Thoracic aorta (tissue), 2 donors: ENCODE measurements at places on chromosomes 2 and 18.

GRCh38 chr18:54612237-54612636 lies 21.2 kb downstream of the DYNAP start:
- no peak for DNase-seq
- no peaks in the 10 kb centered on the region for H3K36me3 ChIP-seq
- no peaks in the 10 kb centered on the region for H3K27me3 ChIP-seq
- H3K4me1 ChIP-seq = no peaks in the 10 kb centered on the region
- no peak overlapping the region for H3K4me3 ChIP-seq

GRCh38 chr2:72893594-72894319 lies 6.5 kb downstream of the SPR start:
- no peaks in the 10 kb centered on the region for H3K36me3 ChIP-seq
- no peak overlapping the region for H3K27ac ChIP-seq
- DNase-seq = no peak
- H3K4me1 ChIP-seq = peaks cover 17% of the 10 kb centered on the region

DNA sequence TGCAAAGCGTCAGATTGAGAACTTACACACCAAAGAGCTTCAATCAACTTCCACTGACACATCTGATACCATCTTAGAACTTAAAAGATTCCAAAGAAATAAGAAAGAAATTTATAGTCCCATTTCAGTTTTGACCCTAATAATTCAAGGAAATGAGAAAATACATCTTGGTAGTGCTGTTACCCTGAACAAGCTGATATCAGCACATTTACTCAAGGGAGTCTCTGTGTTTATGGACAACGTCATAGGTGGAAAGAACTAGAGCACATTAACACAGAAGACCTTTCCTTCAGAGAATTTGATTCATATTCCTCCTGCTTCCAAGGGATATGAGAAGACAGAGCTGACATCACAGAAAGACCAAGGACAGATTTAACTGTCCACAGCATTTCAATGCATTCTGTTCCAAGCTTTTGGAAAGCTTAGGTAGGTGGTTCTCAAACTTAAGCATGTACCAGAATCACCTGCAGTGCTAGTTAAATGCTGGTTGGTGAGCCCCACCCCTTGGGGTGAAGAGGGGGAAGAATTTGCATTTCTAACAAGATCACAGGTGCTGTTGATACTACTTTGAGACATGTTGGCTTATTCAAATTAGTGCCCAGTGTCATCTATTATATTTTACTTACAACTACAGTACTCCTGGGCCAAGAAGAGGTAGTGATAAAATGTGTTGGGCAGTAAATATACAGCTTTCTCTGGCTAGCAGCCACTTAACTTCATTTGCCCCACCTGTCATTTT lies 59.8 kb downstream of the LDAH start:
- H3K27me3 ChIP-seq = no peaks in the 10 kb centered on the region
- no peak overlapping the region for H3K4me3 ChIP-seq
- H3K27ac ChIP-seq = no peak overlapping the region
- DNase-seq = no peak
- H3K36me3 ChIP-seq = no peaks in the 10 kb centered on the region
- no peaks in the 10 kb centered on the region for H3K4me1 ChIP-seq

GRCh38 chr2:134626781-134627180 lies 92.0 kb downstream of the TMEM163 start:
- no peak overlapping the region for H3K4me3 ChIP-seq
- H3K36me3 ChIP-seq = no peaks in the 10 kb centered on the region
- H3K27me3 ChIP-seq = no peaks in the 10 kb centered on the region

GRCh38 chr2:5826979-5827655 lies 134.9 kb downstream of the SOX11 start:
- H3K36me3 ChIP-seq = no peaks in the 10 kb centered on the region
- no peak overlapping the region for H3K27ac ChIP-seq
- no peak overlapping the region for H3K4me3 ChIP-seq

DNA sequence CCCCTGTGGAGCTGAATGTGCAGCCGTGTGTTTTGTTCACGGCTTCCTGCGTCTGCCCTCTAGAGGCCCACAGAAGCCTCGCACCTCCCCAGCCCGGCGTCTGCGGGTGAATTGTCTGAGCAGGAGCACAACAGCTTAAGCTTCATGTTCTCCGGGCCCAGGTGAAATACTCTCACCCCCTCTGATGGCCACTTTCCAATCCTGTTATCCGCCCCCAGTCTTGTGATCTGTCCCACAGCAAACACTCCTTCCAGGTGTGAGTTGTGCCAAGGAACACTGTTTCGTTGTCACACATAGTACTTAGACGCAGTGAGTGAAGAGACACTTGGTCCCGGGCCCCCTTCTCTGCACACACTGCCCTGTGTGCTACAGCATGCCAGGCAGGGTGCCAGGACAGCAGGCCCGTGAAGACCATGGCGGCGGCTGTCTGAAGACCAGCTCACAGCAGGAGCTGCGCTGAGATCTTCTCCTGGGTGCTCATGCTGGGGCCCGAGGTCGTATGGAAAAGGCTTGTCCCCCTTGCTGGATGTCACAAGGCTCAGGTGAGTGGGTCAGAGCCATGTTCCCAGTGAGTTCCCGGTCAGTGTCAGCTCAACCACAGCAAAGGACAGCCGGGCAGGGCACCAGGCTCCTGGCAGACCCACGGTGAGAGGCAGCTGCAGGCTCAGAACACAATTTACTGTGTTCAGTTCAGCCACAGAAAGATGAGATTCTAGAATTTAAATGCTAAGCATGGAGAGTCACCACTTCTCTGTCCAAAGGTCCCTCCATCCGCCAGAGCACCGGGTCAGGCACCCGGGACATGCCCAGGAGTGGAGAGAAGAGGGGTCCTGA lies 6.8 kb upstream of the PXDN start:
- peak overlapping the region; percentile 27 for H3K27ac ChIP-seq
- peak; percentile 29 for DNase-seq
- peaks cover 3% of the 10 kb centered on the region for H3K4me1 ChIP-seq
- no peaks in the 10 kb centered on the region for H3K36me3 ChIP-seq
- H3K27me3 ChIP-seq = no peaks in the 10 kb centered on the region

DNA sequence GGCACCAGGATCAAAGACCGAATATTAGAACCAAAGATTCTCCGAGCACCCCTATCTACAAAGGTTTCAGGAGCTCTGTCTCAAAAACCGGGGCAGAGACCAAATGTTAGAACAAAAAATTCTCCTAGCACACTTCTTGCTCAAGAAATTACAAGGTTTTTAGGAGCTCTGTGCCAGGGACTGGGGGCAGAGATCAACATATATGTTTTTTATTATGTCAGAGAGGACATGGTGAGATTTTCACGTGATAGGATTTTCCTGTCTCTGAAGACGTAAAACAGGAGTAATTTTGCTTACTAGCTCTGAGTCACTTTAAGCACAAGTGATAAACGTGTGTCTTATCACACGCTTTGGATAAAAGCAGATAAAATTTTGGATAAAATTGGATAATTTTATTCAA lies 34.8 kb upstream of the ODC1 start:
- DNase-seq = no peak
- no peaks in the 10 kb centered on the region for H3K36me3 ChIP-seq
- no peaks in the 10 kb centered on the region for H3K27me3 ChIP-seq
- no peaks in the 10 kb centered on the region for H3K4me1 ChIP-seq

GRCh38 chr18:11987527-11987926 lies 6.2 kb downstream of the IMPA2 start:
- H3K4me3 ChIP-seq = no peak overlapping the region
- no peaks in the 10 kb centered on the region for H3K27me3 ChIP-seq
- H3K36me3 ChIP-seq = no peaks in the 10 kb centered on the region
- DNase-seq = no peak

- H3K4me1 ChIP-seq = no peaks in the 10 kb centered on the region
- no peak overlapping the region for H3K27ac ChIP-seq
- no peaks in the 10 kb centered on the region for H3K27me3 ChIP-seq
- no peak for DNase-seq
These were observed 40.7 kb downstream of the TMEM163 start for GRCh38 chr2:134677856-134678756.

GRCh38 chr2:118738524-118739308 lies 108.7 kb downstream of the EN1 start:
- peaks cover 4% of the 10 kb centered on the region for H3K4me1 ChIP-seq
- no peaks in the 10 kb centered on the region for H3K27me3 ChIP-seq
- no peak overlapping the region for H3K4me3 ChIP-seq
- no peaks in the 10 kb centered on the region for H3K36me3 ChIP-seq
- peak overlapping the region; percentile 6 for H3K27ac ChIP-seq
- DNase-seq = peak; percentile 9

DNA sequence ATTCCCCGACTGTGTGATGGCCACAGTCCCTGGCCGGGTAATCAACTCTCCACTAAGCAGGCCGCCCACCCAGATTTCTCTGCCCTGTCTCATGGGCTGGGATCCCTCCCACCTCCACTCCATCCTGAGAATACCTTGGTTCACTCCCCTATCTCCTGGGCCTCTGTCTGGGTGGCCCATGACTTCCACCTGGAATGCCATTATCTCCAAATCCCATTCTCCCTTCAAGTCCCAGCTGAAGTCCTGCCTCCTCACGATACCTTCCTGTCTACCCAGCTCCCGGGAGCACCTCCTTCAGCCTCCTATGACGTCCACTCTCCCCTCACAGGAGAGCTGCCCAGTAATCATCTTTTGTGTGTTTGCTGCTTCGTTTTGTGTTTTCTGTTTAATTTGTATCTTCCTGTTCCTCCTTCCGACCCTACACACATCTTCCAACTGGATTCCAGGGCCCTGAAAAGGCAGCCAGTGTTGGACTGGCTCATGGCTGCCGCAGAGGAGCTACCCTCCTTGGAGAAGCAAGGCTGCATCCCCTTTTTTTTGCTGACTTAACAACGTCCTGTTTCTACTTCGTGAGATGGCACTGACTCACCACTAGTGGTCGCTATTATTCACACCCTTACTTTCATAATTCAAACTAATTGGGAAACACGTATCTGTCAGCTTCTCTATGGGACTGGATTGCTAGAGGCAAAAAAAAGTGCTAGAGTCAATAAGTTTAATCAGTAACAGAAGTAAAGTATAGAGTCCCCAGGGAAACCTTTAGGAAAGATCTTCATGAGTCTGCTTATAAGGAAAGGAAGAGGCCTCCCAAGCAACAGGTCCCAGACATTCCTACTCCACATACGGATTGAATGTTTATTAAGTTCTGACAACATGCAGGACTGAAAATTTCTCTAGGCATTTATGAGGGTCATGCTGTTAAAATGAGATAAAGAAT lies 171.9 kb upstream of the GATA6 start:
- DNase-seq = no peak
- peak overlapping the region; percentile 67 for H3K27ac ChIP-seq
- peak overlapping the region; percentile 23 for H3K4me3 ChIP-seq
- H3K36me3 ChIP-seq = no peaks in the 10 kb centered on the region
- H3K4me1 ChIP-seq = peaks cover 5% of the 10 kb centered on the region

- no peak overlapping the region for H3K4me3 ChIP-seq
- no peaks in the 10 kb centered on the region for H3K27me3 ChIP-seq
- no peak for DNase-seq
These were observed 10.0 kb upstream of the RIT2 start for GRCh38 chr18:43125471-43125870.

GRCh38 chr2:218293715-218294429 lies 1.6 kb upstream of the TMBIM1 start:
- H3K27ac ChIP-seq = peak overlapping the region; percentile 96
- no peak overlapping the region for H3K4me3 ChIP-seq
- H3K36me3 ChIP-seq = no peaks in the 10 kb centered on the region
- DNase-seq = no peak
- H3K4me1 ChIP-seq = peaks cover 87% of the 10 kb centered on the region
- no peaks in the 10 kb centered on the region for H3K27me3 ChIP-seq

GRCh38 chr2:39772812-39773152 lies 6.3 kb downstream of the THUMPD2 start:
- H3K36me3 ChIP-seq = peaks cover 3% of the 10 kb centered on the region
- no peak for DNase-seq
- H3K27ac ChIP-seq = no peak overlapping the region
- no peaks in the 10 kb centered on the region for H3K27me3 ChIP-seq

GRCh38 chr2:12726271-12726670 lies 9.5 kb downstream of the TRIB2 start:
- no peak overlapping the region for H3K27ac ChIP-seq
- H3K4me3 ChIP-seq = no peak overlapping the region
- peaks cover 23% of the 10 kb centered on the region for H3K4me1 ChIP-seq
- peaks cover 5% of the 10 kb centered on the region for H3K36me3 ChIP-seq
- H3K27me3 ChIP-seq = no peaks in the 10 kb centered on the region

GRCh38 chr2:174486563-174487107 lies at the start of gene GPR155:
Gene GPR155, minus strand, starts transcription at chr2:174487029. Its CDS starts 5,073 bp downstream, at chr2:174481956.
- H3K4me1 ChIP-seq = peaks cover 17% of the 10 kb centered on the region
- no peaks in the 10 kb centered on the region for H3K27me3 ChIP-seq
- peak within 1 kb of the TSS; percentile 90 for H3K4me3 ChIP-seq
- H3K36me3 ChIP-seq = peaks cover 1% of the 10 kb centered on the region

DNA sequence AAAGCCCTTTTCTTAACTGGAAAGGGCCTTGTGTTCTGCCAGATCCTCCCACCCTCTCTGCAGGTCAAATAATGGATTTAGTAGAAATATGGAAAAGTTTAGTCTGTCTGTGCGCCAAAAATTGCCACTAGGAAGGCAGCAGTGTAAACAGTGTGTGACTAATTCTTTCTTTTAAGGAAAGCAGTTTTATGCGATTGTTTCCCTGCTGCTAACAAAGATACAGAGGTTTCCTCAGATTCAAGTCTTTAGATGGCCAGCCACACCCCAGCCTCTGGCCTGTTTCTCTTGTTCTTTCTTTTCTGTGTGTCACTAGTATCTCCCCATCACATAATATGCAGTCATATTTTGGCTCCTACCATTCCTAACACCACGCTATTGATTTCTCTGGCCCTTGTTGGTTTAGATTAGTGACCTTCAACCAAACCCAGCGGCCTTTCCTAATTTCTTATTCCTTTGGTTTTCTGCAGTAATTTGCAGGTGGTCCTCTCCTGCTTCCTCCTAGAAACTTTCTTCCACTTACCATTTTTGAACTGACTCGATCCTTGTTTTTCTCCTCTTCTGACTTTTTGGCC lies 157.4 kb downstream of the LTBP1 start:
- H3K27ac ChIP-seq = peak overlapping the region; percentile 68
- H3K4me1 ChIP-seq = peaks cover 98% of the 10 kb centered on the region
- no peaks in the 10 kb centered on the region for H3K36me3 ChIP-seq
- H3K27me3 ChIP-seq = no peaks in the 10 kb centered on the region
- no peak for DNase-seq
- H3K4me3 ChIP-seq = peak overlapping the region; percentile 15

GRCh38 chr2:5064687-5065086 lies 627.5 kb upstream of the SOX11 start:
- H3K4me3 ChIP-seq = no peak overlapping the region
- DNase-seq = no peak
- no peaks in the 10 kb centered on the region for H3K27me3 ChIP-seq
- no peaks in the 10 kb centered on the region for H3K4me1 ChIP-seq

GRCh38 chr2:183349091-183349490 lies 224.8 kb downstream of the NUP35 start:
- DNase-seq = no peak
- H3K27me3 ChIP-seq = no peaks in the 10 kb centered on the region
- no peaks in the 10 kb centered on the region for H3K4me1 ChIP-seq
- H3K36me3 ChIP-seq = no peaks in the 10 kb centered on the region
- H3K4me3 ChIP-seq = no peak overlapping the region

GRCh38 chr2:43758739-43759138 lies 15.1 kb upstream of the DYNC2LI1 start:
- H3K27ac ChIP-seq = peak overlapping the region; percentile 0
- peaks cover 14% of the 10 kb centered on the region for H3K4me1 ChIP-seq
- H3K27me3 ChIP-seq = no peaks in the 10 kb centered on the region
- no peak overlapping the region for H3K4me3 ChIP-seq

- H3K27ac ChIP-seq = no peak overlapping the region
- no peak overlapping the region for H3K4me3 ChIP-seq
These were observed 6.9 kb upstream of the SLC14A2 start for GRCh38 chr18:45608400-45608799.
